Naive thymus-derived CD8-positive, alpha-beta T cell (primary cell): ENCODE measurements at places on chromosomes 16 and 17.

DNA sequence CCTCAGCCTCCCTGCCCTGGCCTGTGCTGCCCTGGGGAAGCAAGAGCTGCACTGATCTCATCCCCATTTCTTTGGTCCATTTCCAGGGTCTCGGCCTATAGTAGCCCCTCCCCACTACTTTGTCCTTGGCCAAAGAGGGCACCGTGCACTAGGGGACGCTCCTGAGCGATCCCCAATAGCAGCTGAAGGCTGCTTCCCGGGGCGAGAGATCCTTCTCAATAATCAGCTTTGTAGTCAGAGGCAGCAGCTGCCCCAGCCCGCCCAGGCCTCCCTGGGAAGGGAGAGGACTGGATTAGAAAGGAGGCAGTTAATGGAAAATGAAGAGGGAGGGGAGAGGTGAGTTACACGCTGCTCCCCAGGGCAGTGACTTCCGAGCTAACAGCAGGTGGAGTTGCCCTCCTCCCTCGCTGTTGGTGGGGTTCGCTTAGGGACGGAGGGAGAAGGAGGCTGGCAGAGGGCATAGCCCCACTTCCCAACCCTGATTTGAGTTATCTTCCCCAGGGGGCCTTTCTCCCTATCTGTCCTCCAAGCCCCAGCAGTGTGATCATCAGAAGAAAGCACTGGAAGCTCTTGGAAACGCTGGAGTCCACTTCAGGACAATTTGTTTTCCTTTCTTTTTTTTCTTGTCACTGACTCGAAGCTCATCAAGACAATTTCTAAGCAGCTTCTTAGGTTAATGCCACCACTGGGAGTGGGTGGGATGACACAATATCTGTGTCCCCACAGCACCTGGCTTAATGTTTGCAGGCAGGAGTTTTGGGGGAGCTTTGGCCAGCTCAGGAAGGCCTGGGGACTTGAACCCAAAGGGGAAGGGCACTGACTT is 2.6 kb downstream of the MXRA7 start:
- no peak for DNase-seq

DNA sequence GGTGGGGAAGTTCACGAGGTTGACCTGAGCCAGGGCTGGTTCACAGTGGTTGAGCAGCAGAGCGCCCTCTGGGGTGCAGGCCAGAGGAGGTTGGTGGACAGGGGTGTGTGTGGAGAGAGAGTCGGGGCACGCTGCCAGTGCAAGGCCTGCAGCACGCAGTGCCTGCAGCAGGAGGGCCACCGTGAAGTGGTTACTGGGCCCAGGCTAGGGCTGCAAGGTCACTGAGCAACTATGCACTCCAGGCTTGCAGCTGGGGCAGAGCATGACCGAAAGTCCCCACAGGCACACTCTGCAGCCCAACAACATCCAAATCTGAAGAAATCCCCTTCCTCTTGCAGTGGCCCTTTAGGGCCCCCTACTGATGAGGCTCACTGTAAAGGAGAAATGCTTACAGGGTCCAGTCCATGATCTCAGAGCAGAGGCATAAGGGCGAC is 89.1 kb upstream of the NOL11 start:
- no peak for DNase-seq

DNA sequence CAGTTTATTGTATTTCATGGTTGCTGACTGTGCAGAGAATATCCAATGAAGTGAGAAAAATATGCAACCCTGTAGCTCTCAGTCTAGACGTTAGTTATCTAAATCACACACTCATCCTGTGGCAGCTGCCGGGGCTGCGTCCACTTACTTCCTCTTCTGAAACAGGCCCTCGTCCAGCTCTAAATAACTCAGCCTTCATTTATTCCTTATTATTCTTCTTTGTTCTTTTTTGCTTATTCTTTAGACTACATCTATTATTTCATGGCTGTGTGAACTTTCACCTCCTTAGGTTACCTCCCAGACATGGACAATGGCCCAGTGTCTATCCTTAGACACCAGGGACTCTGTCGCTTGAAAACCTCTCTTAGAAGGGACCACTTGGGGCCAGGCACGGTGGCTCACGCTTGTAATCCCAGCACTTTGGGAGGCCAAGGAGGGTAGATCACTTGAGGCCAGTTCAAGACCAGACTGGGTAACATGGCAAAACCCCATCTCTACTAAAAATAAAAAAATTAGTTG is 3.4 kb upstream of the THUMPD1 start:
- no peak for DNase-seq

DNA sequence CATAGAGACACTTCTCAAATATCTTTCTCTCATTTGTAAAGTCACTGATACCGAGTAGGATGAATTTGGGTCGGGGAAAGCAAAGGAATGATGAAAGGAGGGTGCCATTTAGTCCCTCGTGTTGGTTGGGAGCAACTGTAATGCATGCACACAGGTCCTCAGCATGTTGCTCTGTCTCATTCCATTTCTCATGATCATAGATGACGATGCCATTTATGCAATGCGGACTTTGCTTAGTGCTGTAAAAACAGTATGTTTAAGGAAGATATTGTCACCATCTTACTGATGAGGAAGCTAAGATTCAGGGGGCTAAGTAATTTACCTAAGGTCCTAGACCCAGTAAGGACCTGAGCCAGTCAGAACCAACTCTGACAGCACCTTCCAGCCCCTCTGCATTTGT is 100.1 kb downstream of the AATF start:
- DNase-seq: no peak

GRCh38 chr17:3903881-3904290 is 11.0 kb upstream of the CAMKK1 start:
- no peak for DNase-seq

DNA sequence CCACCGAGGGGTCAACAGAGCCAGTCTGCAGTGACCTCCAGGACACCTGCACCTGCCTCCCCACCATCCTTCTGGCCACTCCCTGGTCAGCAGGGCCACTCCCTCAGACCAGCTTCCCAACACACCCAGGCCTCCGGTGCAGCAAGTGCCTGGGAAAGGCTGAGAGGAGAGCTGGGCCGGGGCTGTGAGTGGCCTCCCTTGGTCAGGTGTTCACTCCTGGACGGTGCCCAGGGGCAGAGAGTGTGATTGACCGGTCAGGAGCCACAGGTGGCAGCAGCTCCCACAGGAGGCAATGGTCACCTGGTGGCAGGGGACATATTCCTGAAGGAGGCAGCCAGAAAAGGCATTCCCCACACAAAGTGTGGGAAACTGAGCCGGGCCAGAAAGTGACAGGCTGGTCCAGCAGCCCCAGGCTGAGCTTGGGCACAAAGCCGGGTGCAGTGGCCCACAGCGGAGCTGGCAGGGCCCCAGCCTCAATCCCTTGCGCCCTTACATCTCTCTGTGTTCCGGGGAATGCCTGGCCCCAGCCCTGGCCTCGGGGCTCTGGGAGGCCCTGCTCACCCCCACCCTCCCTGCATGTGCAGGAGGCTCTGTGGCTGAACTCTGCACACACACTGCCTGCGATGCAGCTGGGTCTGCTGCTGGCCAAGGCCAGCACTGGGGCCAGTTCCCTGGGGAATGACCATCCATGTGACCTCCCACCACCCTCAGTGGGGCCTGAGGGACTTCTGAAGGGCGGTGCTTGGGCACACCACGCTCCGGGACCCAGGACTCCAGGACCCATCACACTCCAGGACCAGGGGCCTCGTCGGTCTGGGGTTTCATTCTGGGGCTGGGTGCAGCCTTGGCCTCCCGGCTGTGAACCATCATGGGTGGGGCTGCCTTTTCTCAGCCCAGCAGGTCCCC is 1.2 kb upstream of the C17orf99 start:
- DNase-seq: no peak

DNA sequence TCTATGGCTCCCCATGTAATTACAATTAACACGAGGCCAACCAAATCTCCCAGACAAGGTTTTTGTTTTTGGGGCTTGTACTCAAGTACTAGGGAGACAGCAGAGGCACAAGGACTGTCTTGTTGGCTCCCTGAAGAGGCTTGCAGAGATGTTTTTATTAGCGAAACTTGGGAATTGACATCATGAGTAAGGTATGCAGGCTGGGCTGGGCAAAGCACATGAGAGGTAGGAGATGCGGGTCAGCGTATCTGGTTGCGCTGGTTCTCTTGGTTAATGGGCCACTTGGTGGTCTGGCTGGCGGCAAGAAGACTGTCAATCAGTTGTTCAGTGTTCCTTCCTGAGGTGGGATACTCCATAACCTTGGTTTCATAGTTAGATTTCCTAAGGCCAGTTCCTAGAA is 28.9 kb downstream of the LCMT1 start:
- DNase-seq: no peak

DNA sequence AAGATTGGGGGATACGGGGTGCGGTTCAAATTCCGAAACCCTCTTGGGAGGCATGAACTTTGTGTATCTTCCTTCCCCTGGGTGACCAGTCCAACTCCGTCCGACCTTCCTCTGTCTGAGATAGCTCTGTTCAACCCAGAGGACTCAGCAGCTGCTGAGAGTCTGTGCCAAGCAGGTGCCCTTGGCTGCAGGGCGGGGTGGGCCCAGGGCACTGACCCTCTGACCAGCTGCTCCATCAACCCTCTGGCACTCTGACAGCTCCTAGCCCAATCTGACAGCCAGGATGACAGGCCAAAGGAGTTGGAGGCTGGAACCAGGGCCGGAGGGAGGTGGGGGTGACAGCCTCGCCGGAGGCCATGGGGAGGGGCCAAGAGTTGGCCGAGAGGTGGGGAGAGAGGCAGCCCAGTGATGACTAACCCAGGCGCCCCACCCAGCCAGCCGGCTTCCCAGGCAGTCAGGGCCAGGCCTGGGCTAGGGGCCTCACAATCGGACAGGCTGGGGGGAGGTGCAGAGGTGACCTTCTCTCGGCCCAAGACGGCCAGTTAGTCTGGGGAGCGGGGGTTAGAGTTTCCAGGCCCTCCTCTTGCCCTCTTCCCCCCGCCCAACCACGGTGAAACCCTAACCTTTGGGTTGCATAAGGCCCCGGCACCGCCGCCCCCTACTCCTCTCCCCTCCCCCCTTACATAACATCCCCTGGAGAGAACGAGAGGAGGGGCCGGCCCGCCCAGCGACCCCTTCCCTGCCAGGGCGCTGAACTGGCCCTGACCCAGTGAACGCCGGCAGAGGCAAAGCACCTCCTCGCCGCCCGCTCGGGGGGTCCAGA is 5.0 kb upstream of the TLCD2 start:
- no peak for DNase-seq

- no peak for DNase-seq
These were observed 21.9 kb downstream of the ST3GAL2 start for GRCh38 chr16:70416748-70417616.

- DNase-seq: no peak
These were observed 102.0 kb downstream of the GRIN2A start for GRCh38 chr16:10080051-10080772.
